ENCODE measurements at places on chromosomes 5 and 9.

DNA sequence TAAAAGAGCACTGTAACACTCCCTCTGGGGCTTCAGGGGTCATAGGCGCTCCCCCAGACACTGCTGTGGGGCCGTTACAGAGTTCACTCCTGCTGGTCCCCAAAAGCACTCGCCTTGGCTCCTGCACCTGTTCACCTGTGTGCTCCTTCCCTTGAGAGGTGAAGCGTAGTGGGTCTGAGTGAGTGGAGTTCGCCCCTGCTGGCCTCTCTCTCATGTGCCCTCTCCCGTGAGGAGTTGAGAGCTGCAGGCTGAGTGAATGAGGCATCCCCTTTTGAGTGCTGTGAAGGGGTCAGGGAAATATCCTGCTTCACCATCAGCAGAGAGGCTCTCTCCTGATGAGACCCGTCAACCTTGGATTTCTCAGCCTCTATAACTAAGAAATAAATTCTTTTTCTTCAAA lies 134.6 kb upstream of the TUT7 start:
- DNase-seq, result no peak

DNA sequence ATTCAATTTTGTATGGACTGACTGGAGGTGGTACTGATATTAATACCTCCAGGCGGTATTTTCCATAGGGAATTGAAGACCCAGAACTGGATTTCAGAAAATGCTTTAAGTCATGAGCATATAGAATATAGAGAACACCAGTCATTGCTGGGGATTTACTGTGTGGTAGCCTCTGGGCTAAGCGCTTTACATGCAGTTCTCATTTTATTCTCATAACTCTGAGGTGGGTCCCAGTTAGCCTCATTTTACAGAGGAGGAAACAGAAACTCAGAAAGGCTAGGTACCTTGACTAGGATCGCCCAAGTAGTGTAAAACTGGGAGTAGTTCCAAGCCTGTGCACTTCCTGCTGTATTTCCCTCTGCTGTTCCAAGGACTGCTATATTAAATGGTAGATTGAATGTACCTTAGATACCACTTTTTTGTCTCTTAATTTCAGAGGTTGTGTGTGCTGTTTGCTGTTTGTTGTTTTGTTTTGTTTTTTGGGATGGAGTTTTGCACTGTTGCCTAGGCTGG lies 13.8 kb downstream of the SLC44A1 start:
- no peak for DNase-seq

DNA sequence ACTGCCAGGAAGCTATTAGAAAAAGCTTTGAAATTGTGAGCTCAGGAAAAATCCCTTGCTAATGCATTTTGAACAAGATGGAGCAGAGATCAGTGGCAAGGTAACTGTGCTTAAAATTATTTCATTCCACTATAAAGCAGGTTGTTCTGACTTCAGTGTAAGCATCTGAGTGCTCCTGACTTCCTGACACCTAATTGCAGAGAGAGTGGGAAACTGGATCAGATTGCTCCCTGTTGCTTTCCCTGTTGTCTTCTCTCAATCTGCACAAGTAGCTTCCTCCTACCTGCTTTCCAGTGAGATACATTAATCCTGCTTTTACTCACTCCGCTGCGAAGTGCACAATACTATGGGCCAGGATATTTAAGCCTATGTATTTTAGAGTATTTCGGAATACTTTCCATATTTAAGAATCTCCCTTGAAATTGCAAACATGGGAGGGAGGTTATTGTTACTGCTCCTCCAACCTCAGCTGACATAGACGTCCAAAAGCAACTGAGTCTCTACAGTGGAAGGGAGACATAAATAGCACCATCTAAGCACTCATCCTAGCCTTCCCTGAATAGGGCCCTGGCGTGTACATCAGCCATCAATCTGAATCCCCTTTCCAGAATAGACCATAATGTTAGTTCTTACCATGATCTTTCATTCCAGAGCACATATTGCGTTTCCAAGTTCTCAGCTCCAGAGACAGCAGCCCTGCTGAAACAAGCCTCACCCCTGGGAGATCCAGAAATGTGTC lies 178.8 kb downstream of the PAM start:
- DNase-seq, result no peak

DNA sequence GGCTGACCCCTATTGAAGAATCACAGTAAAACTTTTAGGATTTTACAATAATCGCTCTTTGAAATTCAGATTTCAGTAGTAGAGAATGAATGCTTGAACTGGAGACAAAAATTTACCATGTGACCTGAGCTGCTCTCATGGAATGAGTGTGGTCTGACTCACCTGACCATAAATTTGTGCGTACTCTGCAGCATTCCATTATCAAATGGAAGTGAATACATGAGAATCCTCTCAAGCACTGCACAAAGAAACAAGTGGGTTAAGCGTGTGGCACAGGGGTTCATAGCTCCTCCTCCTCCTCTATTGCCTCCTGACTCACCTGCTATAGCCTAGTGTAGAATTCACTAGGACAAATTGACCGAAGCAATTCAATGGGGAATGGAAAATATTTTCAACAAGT lies 269.8 kb upstream of the CDH9 start:
- no peak for DNase-seq

GRCh38 chr5:154788212-154788611 lies 33.0 kb downstream of the LARP1 start:
- DNase-seq, result no peak

- DNase-seq, result no peak
Measured at GRCh38 chr5:28914297-28914696, 1875.9 kb upstream of the CDH9 start.
